ENCODE measurements at places on chromosomes 7 and 10.

DNA sequence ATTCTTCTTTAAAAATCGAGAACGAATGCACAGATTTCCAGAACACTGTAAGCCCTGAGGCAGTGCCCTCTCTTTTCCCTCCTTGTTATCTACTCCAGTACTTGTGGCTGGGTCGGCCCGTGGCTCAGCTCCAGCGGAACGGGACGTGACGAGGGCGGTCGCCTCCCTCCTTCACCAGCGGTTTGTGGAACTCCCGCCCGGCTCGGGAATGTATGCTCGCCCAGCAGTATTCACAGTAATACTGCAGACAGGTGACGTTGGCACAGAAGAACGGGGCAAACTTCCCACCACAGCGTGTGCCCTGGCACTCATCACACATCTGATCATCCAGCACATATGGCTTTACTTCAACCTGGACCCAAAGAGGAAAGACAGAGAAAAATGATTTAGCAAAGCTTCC lies 128.5 kb downstream of the BTAF1 start:
- no peak for DNase-seq
- peaks cover 2% of the 10 kb centered on the region for H3K36me3 ChIP-seq
- no peaks in the 10 kb centered on the region for H3K27me3 ChIP-seq
- no peak overlapping the region for H3K27ac ChIP-seq
- no peaks in the 10 kb centered on the region for H3K4me1 ChIP-seq

DNA sequence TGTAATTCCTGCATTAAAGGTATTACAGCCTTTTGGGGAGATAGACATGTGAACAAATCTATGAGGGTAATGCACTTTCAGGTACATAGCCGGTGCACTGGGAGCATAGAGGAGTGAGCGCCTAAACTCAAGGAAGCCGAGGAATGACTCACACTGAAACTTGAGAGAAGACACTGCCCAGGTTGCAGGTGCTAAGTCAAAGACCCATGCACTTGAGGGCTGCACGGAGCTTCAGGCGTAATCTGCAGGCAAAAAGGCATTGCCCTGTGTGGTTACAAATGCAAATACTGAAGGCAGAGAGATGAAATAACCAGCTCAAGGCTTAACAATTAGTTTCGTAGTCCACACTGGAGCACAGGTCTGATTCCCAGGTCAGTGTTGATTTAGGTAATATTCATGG lies 51.0 kb upstream of the OSBPL3 start:
- peaks cover 5% of the 10 kb centered on the region for H3K4me1 ChIP-seq
- no peaks in the 10 kb centered on the region for H3K27me3 ChIP-seq
- no peak overlapping the region for H3K4me3 ChIP-seq
- no peaks in the 10 kb centered on the region for H3K36me3 ChIP-seq
- DNase-seq, result no peak

DNA sequence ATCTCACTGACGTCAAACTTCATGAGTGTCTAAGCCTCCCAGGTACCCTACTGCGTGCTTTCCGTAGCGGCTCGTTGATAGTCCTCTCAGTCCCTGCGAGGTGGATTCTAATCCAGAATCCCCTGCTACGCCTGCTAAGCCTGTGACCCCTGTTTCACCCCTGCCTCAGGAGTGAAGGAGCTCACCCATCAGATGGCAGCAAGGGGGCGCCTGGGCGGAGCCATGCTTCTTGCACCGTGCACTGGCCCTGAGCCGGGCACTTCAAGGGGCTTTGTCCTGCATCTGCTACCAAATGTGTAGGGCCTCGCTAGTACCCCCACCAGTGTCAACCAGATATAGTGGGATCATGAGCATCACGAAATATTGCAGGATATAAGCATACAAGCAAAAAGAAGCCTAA lies 918 bp upstream of the STRA8 start:
- H3K27ac ChIP-seq, result no peak overlapping the region
- H3K4me1 ChIP-seq, result peaks cover 4% of the 10 kb centered on the region
- no peak overlapping the region for H3K4me3 ChIP-seq
- DNase-seq, result no peak
- no peaks in the 10 kb centered on the region for H3K27me3 ChIP-seq

GRCh38 chr7:142798451-142799436 lies 28.0 kb downstream of the PRSS2 start:
- no peak for DNase-seq
- no peaks in the 10 kb centered on the region for H3K36me3 ChIP-seq
- no peak overlapping the region for H3K27ac ChIP-seq
- H3K4me1 ChIP-seq, result peaks cover 9% of the 10 kb centered on the region

- peaks cover 11% of the 10 kb centered on the region for H3K4me1 ChIP-seq
- H3K4me3 ChIP-seq, result no peak overlapping the region
- no peaks in the 10 kb centered on the region for H3K27me3 ChIP-seq
- no peak for DNase-seq
These were observed 619.1 kb upstream of the ANKRD30A start for GRCh38 chr10:36506261-36506660.

DNA sequence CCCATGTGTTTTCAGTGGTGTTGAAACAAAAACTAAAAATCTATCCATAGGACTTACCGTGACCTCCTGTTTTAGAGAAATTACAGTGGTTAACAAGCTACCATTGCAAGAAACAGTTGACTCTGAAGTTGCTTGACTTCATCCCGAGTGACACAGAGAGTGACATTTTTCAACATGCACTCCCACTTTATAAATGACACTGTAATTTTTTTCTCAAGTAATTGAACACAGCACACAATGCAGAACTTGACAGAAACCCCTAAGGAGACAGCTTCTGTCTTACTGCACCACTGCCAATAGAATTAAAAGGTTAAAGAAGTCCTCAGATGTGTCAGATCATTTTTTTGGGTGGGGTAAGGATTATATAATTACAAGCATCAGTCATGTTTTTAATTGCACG lies 246.1 kb downstream of the CELF2 start:
- no peaks in the 10 kb centered on the region for H3K4me1 ChIP-seq
- no peak overlapping the region for H3K4me3 ChIP-seq
- no peaks in the 10 kb centered on the region for H3K27me3 ChIP-seq
- peaks cover 11% of the 10 kb centered on the region for H3K36me3 ChIP-seq
- no peak for DNase-seq

DNA sequence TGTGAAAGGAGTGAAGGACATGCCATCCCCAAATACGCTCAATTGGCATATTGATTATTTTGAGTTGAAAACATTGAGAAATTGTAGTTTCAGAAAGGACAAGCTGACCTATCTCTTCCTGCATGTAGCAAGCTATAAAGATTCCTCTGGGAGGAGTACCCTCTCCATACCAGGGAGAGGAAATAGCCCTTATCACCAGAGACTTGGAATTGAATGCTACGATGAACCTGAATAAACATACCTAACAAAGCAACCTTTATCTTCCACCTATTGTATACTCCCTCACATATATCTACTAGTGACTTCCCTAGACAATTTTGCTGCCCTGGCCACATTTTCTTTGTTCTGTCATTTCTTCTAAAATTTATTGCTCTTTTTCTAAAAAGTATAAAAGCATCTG lies 150.2 kb upstream of the EEPD1 start:
- H3K27me3 ChIP-seq, result no peaks in the 10 kb centered on the region
- H3K4me3 ChIP-seq, result no peak overlapping the region
- no peak for DNase-seq
- H3K4me1 ChIP-seq, result no peaks in the 10 kb centered on the region
- H3K27ac ChIP-seq, result no peak overlapping the region

DNA sequence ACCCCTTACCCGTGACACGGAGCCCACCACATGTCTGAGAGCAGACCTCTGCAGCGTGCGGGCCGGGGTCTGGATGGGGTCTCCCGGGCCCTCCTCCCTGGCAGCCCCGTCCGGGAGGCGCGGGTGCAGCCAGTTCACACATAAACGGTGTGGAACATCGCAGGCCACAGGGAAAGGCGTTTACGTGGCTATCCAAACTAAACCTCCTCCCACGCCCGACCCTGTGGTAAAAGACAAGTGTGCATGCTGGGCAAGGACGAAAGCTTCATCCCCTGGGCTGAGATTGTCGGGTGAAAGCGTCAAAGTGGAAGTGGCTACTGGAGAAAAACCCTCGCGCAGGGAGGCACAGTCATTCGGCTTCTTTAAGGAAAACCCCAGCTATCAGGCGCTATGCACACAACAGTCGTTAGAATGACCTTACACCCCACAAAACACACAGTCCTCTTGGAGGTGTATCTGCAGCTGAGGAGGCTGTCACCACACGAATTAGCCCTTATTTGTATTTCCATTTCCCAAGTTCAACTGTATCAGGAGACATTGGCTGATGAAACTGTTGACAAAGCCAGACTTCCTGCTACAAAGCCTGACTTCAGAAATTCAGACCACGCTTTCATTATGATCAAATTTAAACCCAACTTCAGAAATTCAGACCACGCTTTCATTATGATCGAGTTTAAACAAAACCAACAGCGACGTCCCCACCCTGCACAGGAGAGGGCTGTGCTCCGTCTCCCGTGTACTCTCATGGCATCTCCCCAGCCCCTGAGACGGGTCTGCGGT lies 15.3 kb downstream of the GPER1 start:
- no peaks in the 10 kb centered on the region for H3K27me3 ChIP-seq
- peak; percentile 43 for DNase-seq
- no peaks in the 10 kb centered on the region for H3K36me3 ChIP-seq
- H3K4me1 ChIP-seq, result peaks cover 35% of the 10 kb centered on the region

- no peak overlapping the region for H3K27ac ChIP-seq
- no peaks in the 10 kb centered on the region for H3K27me3 ChIP-seq
- H3K4me1 ChIP-seq, result no peaks in the 10 kb centered on the region
- DNase-seq, result no peak
These were observed 430 bp downstream of the PON3 start for GRCh38 chr7:95395755-95396135.

- peak overlapping the region; percentile 94 for H3K27ac ChIP-seq
- H3K27me3 ChIP-seq, result no peaks in the 10 kb centered on the region
- no peaks in the 10 kb centered on the region for H3K36me3 ChIP-seq
These were observed 23.6 kb downstream of the DDIT4 start for GRCh38 chr10:72297281-72297804.

- no peak overlapping the region for H3K4me3 ChIP-seq
- peaks cover 27% of the 10 kb centered on the region for H3K4me1 ChIP-seq
- no peaks in the 10 kb centered on the region for H3K27me3 ChIP-seq
- no peak for DNase-seq
These were observed 29.5 kb downstream of the LRRC17 start for GRCh38 chr7:102942181-102942866.

GRCh38 chr10:77756319-77757232 lies 119.0 kb upstream of the KCNMA1 start:
- no peaks in the 10 kb centered on the region for H3K36me3 ChIP-seq
- H3K4me1 ChIP-seq, result peaks cover 21% of the 10 kb centered on the region
- no peak for DNase-seq
- peak overlapping the region; percentile 62 for H3K4me3 ChIP-seq
- no peaks in the 10 kb centered on the region for H3K27me3 ChIP-seq

DNA sequence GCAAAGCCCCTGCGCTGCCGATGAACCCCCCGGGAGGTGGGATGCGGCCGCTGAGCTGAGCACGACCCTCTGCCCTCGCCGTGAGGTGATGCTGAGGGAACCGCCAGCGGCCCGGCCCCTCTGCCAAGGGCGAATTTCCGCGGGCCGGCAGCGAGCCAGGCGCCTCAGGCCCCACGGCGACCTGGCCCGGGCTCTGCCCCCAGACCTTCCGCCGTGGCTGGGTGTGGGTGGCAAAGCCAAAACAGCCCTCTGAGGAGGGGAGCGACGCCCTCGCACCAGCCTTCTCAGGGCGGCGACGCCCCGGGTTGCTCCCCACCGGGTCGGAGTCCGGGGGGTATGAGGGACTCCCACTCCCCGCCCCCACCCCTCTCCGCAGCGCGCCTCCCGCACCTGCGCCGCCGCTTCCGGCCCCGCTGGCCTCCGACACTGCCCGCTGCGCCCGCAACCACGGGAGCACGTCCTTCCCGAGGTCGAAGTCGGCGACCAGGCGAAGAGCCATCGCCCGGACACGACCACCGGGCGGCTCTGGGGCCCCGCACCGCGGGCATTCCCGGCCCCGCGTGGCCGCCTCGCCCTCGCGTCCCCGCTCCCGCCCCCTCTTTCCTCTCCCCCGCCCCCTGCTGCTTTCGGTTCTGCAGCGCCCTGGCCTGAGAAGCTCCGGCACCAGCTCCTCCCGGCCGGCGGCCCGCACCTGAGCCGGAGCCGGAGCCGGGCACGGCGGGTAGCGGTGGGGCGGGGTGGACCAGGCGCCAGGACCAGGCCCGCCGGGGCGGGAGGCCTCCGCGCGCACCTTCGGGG lies at the start of gene GSAP:
TSS of gene GSAP (minus strand) at position 527 of the 798 bp plus-strand sequence. CDS start at position 499, 28 bp downstream.
- H3K4me3 ChIP-seq, result peak within 1 kb of the TSS; percentile 66
- peaks cover 23% of the 10 kb centered on the region for H3K4me1 ChIP-seq
- H3K27ac ChIP-seq, result no peak within 1 kb of the TSS

DNA sequence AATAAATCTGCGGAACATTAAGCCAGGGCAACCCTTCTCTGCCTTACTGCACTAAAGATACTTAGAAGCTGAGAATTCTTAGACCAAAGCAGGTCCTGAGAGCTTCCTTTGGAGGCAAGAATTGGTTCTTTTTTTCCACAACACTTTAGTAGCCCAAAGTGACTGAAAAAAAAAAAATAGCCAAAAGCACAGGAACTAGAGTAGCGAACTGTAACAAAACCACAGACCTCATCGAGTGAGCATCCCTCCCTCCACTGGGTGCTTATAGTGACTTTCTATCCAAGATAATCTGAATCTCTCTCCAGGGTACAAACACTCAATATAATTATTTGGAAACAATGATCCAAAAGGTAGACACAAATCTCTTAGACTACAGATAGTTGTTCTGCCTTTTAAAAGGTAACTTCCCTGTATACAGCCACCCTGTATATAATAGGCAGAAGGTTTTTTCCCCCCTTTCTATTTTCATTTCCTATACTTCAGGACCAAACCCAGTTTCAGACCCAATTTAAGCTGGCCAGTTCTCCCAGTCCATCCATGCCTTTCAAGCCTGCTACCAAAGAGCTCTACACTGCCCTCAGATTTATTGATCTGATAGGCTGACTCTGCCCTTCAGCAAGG lies 31.6 kb upstream of the KCNIP2 start:
- H3K36me3 ChIP-seq, result peaks cover 1% of the 10 kb centered on the region
- no peak for DNase-seq
- no peak overlapping the region for H3K27ac ChIP-seq
- peaks cover 12% of the 10 kb centered on the region for H3K4me1 ChIP-seq
